Endothelial cell (in vitro differentiated cells): ENCODE measurements at places on chromosomes 3 and 15.

- no peak for DNase-seq
These were observed 321.7 kb upstream of the ROPN1 start for GRCh38 chr3:124313621-124314020.

- no peak for DNase-seq
These were observed 9.9 kb downstream of the THSD4 start for GRCh38 chr15:71124937-71125790.

DNA sequence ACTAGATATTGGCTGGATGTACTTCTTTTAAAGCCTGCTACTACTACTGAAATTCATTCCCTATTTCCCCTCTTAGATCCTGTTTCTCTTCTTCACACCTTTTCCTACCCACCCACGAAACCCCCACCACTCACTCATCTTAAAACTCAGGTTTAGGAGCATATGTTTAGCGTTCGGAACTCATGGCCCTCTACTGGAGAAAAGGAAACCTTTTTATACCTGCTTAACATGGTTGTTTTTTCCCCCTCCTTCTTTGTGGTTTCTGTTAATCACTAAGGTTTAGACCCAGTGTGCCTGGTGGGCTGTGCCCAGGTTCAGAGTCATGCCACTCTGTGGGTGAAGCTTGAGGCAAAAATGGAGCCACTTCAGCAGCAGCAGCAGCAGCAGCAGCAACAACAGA lies 2.6 kb downstream of the ARID3B start:
- DNase-seq: no peak

DNA sequence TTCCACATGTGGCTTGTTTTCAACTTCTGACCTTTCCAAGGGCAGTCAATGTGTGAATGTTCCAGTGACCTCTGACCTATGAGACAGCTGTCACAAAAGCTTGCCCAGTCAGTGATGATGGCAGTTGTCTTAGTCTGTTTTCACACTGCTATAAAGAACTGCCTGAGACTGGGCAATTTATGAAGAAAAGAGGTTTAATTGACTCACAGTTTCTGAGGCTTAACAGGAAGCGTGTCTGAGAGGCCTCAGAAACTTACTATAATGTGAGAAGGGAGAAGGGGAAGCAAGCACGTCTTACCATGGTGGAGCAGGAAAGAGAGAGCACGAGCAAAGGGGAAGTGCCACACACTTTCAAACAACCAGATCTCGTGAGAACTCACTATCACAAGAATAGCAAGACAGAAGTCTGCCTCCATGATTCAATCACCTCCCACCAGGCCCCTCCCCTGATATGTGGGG lies 95.6 kb downstream of the ECT2 start:
- DNase-seq: no peak

DNA sequence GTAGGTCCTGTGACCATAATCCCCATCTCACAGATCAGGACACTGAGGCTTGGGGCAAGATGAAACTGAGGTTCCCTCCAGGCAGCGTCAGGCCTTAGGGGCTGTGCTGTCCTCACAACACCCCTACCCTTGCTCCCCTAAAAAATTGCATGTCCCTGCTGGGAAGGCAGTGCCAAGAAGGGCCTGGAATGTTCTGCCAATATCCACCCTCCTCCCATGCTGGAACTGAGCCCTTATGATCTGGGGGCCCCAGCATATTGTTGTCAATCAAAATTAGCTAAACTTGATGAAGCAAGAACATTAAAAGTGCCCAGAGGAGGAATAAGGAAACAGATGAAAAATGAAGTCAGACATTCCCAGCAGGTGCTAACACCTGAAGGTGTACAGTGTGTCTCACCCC lies 13.4 kb upstream of the RTP3 start:
- DNase-seq: no peak

DNA sequence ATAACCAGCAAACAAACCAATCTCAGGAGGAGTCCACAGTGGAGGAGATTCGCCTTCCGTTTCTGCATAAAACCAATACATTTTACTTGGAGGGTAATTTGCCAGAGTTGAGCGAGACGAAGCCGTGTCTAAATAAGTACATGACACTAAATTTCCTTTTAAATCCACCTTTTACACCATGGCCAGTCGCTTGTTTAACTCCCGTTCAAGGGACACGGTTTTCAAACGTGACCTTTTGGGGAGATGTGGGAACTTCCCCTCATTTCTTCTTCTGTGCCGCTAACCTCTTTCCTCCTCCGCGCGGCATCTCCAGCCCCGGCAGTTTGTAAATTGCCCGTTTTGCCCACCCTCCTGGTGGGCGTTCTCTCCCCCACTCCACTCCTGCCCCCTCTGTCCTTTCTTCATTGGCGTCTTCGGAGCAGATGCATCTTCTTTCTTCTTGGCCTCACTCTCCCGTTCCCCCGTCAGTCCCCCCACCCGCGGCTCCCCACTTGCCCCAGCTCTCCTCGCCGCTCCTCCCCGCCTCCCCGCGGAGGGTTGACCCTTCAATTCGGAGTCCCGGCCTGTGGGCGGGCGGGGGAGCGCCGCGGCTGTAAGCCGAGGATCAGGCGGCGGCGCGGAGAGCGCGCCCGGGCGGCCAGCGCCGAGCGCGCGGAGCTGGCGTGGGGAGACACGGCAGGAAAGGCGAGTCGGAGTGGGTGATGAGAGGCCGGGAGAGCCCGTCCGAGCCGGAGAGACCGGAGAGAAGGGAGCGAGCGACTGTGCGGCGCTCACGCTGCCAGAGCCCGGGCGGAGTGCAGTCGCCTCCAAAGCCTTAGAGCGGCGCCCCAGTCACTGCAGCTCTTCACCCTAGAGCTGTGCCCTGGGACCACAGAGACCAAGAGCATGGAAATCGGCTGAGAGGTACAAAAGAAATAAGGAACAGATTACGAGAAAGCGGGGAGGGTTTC lies at the start of gene NLGN1:
TSS of gene NLGN1 (plus strand) at position 584 of the 950 bp plus-strand sequence.
- peak; percentile 71 for DNase-seq

DNA sequence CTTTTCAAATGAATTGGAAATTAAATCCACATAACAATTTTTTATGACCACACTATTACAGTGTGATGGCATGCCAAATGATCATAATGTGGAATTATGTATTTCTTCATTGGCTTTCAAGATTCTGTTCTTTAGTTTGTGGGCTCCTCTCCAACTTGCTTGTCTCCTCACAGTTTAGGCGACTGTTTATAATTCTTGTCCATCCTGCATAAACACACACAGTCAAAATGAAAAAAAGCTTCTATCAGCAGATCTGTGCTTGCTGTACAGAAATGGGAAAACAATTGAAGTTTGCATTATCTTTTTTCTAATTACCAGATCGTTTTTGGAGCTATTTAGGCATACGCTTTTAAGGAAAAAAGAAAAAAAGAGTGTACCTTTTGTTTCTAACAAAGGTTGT lies 37.0 kb downstream of the OPA1 start:
- no peak for DNase-seq

- DNase-seq: no peak
These were observed 43.2 kb downstream of the FGF12 start for GRCh38 chr3:192684151-192684550.

DNA sequence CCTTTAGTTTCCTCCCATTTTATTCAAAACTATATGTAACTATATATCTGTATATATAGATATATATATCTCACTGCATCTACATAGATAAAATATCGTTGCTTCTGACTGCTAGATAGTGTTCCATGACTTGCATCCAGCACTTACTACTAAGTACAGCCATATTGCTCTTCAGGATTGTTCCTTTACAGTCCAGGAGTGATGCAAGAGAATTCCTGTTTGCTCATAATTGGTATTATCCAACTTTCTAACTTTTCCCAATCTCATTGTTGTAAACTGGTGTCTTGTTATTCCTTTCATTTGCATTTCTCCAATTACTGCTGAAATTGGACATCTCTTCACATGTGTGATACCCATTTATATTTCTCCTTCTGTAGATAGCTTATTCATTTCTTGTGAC lies 99.8 kb upstream of the STRIT1 start:
- DNase-seq: no peak

DNA sequence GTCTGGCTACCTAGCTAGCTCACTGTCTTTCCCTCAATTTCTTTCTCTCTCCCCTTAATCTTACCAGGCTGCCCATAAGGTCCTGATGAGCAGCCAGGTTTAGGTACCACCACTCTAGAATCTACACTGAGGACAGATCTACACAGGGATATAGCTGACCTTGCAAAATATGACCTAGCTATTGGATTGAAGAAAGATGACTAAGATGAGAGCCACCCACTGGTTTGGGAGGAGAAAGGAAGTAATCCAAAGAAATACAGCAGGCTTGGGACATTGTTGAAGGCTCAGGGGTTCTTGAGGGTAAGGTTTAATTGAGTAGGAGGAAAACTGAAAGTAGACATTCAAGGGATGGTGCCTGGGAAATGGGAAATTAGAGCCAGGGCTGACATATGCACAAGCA lies 142.0 kb upstream of the TMC3 start:
- DNase-seq: no peak

DNA sequence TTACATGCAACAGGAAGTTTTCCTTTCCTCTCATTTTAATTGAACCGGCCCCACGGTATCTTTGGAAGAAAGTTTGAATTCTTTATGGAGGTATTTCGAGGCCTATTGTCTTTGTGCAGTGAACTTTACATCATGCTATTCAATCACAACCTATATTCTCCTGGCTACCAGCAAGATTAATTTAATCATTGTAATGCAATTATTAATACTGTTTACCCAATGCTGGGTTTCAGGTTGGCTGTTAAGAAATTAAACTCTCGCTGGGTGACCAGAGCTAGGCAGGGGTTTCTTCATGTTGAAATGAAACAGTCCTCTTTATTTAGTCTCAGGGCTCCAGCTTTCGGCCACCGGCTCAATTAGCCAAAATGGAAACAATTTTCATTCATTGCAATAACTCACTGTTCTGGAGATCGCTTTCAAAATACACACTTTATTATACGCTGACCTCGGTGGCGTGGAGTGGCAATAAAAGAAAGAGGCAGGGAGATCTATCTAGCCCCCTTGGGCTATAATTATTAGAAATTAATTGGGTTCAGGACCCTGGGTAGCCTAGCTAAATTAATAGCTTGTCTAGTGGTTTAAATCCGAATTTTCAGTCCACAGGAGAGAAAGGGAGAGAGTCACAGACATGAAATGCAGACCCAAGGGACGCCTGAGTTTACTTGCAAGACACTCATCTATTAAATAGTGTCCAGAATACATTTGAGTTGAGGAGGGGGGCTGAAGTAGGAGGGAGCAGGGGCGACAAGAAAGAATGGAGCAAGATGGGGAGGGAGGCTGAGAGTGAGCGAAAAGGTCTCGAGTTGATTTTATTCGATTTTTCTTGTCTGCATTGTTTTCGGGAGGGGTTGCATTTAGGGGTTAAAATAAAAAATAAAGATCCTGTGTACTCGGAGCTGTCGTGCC lies 3.9 kb upstream of the MECOM start:
- DNase-seq: no peak

DNA sequence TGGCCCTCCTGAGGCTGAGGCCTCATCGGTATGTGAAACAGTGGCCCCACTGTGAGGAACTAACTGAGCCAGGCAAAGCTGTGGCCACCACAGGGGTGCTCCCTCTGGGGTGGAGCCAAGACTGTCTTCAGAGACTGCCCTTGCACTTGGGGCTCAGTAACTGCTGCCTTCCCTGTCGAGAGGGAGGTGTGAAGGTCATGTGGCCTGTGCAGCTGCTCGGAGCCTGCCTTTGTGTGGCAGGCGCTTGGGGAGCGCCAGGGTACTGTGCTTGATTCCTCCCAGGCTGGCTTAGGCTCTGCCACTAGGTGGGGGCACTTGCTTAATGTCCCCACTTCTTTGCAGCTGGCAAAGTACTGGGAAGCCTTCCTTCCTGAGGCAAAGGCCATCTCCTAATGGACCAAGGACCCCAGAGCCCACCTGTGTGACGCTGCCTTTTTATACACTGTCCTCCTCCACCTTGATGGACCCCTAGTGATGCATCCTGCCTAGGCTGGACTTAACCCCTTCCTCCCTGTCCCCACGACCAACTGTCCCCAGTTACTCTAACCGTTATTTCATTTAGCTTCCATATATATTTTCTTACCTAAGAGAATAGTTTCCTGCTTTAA lies 14.2 kb upstream of the SNX22 start:
- DNase-seq: no peak

GRCh38 chr3:139456386-139456785 lies 19.9 kb downstream of the RBP2 start:
- no peak for DNase-seq

DNA sequence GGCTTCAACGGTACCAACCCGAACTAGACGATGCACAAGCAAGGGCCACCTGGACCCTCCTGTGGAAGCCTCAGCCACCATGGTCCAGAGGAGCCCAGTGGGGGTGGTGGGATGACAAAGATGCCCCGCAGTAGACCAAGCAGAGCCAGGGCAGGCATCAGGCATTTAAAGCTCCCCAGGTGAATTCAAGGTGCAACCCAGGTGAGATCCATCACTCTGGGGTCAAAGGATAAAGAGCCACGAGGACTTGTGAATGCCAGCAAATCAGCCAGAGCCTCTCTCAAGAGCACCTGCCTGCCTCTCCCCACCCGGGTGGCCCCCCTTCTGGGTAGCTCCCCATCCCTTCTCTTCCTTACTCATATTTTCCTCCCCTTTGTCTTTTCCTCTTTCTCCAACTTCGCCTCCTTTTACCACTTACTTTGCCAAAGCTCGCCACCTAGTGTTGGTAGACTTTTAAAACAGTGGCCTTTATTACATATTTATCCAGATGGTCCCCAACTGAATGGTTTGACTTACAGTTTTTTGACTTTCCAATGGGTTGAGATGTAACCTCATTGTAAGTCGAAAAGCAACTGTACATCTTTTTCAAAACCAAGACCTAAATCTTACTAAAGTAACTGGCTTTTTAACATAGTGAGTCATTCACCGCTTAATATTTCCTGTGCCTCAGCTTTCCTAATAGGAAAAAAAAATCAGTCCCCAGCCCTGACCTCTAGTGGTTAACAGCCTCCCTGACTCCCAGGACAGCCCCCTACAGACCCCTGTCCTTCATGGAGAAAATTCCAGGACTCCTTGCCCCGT lies 18.8 kb downstream of the PLA2G4F start:
- DNase-seq: peak; percentile 40

DNA sequence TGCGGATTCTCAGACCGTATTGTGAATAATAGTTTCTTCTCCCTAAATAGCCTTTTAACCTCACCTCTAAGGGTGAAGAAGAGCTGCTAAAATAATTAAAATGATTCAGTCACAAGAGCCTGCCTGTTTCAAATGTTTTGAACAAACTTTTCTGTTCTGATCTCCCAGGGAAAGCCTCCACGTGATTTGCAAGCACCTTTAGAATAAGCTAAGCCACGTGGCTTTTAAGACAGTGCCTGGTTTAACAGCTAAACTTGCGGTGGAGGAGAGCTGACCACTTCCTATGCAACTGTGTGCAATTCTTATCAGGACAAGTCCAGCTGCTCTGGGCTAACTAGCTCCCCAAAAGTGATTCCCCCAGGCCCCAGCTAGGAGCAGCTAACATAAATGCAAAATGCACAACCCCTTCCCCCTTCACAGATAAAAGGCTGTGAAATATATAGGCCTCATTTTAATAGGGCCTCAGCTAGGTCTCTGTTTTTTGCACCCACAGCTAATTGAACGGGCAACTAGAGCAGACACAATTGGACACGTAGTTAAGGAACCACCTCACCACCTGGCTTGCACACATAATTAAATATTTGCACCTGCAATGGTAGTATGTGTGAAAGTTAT lies 401.2 kb upstream of the NR2F2 start:
- DNase-seq: no peak

DNA sequence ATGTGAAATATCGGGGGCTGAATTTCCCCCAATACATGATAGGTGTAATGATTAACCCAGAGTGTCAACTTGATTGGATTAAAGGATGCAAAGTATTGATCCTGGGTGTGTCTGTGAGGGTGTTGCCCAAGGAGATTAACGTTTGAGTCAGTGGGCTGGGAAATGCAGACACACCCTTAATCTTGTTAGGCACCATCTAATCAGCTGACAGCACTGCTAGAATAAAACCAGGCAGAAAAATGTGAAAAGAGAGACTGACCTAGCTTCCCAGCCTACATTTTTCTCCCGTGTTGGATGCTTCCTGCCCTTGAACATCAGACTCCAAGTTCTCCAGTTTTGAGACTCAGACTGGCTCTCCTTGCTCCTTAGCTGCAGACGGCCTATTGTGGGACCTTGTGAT lies 247.8 kb downstream of the OTOL1 start:
- no peak for DNase-seq
